Colonic mucosa (tissue), 4 donors: ENCODE measurements at places on chromosomes 16 and 17.
A peak's percentile ranks its signal among the peaks of the same experiment; 100 is the strongest.

- DNase-seq, result no peak
Measured at GRCh38 chr17:74001145-74001544, 202.3 kb upstream of the RPL38 start.

DNA sequence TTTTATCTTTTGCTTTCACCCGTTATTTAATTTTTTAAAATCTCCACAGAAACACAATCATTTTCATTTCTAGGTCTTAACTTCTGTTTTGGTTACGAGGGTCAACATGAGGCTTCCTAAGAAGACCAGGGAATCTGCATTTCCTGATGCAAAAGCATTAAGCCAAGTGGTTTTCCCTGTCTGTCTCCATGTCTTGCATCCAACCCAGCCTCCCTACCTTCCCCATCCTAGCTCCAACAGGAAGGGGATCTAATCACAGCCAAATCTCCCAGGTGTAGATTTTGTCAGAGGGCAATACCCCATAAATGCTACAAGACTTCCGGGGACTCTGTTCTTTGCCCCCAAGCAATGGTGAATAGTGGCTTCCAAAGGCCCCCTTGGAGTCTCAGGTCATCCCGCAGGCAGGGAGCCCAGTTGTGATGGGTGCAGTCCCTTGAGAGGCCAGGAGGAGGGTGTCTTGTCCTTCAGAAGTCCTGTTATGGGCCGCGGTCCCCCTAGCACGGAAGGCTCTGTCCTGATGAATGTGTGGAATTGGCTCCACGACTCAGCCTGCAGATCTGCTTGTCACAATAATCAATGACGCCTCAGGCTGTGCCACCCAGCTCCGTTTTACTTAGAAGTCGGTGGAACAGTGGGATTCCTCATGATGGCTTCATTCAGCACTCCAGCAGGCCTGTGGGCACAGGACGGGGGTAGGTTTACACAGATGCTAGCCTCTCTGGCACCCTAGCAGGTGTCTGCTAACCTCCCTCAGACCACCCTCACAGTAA, 141.1 kb downstream of the RGS9 start:
- peak; percentile 80 for DNase-seq

DNA sequence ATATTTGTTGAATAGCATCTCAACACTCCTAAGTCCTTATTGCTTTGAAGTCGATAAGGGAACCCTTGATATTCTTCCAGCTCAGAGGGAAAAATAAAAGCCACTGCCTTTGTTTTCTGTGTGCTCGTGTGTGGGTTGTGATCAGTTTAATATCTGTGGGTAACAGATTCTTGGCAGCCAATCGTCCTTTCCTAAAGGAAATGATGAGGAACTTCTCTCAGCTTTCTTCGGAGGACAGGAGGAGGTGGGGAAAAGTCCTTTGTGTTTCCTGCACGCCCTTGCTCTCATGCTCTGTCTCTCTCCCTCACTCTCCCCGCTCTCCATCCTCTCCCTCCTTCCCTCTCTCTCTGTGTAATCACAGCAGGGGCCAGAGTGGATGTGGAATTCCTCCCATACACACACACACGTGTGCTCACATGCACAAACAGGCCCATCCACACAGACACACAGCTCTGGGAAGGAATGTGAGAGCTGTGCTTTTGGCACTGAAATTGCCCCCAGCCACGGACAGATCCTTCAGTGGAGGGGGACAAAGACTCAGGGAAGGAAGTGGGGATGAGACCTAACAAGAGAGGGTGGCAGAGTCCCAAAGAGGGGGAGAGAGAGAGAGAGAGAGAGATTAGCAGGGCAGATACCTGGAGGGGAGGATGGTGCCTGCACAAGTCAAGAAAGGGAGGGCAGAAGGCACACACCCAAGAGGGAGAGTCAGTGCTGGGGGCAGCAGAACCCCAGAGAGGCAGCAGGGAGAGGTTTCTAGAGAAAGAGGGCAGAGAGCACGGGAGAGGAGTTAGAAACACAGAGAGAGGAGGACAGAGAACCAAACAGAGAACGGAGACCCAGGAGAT, 83.5 kb upstream of the PLCG2 start:
- DNase-seq, result no peak

DNA sequence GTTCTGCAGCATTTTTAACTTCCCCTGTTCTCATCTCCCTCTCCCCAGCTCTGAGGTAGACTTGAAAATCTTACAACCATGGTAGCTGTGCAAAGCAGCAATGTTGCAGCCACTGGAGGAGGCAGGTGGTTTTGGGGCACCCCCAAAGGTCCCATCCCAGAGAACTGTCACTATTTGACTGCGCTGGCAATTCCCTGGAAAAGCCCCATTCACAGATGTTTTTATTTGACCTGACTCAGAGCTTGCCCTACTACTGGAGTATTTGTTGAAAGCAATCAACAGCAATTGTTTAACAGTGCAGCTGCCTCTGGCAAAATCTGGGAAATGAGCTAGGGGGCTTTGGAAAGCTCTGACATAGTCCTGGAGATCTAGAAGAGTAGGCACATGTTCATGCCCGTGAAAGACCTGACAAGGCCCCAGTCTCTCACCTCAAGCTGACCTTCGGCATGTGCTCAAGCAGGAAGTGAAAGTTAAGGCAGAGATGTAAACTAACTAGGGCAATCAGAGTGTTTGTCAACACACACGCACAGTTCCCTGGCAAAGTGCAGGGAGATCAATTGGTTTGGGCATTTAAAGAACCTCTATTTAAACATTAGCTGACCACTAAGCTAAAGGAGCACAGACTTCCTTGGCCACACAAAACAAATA, 19.7 kb upstream of the PIK3R5 start:
- no peak for DNase-seq

DNA sequence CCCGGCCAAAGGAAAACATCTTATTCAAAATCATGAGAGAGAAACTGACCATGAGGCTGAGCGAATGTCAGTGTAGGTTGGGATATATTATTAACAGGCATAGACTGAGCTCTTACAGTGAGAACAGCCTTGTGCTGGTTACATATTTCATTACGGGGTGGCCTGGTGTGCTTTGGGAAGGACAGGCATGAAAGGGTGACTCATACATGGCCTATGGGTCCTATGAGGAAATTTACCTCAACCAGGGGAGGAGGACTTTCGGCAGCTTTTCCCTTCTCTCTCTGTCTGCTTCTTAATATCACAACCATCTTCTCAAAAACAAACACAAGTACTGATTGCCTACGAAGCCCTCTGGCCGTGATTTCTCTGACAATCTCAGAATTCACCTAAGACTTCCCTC, 579.1 kb downstream of the CDH13 start:
- no peak for DNase-seq
